ENCODE measurements at places on chromosomes 16 and 17. TPM values are rescaled to one million over a fixed set of nuclear protein-coding genes. Genes with fewer than 3 reads are reported as not detected.

The TNFRSF12A gene
- 196 TPM for total RNA-seq

The CA7 gene
- not detected for total RNA-seq

The SLC13A2 gene
- not detected for total RNA-seq

The ARL5C gene
- total RNA-seq = not detected

The C16orf95 gene
- 5.4 TPM for total RNA-seq

The CD7 gene
- under 0.01 TPM for total RNA-seq

The CRISPLD2 gene
- 37.0 TPM for total RNA-seq

The SSTR5 gene
- not detected for total RNA-seq

The TMEM98 gene
- 190 TPM for total RNA-seq

The MFAP4 gene
- 137 TPM for total RNA-seq

The ADCY9 gene
- total RNA-seq = 37.0 TPM

The HS3ST3A1 gene
- total RNA-seq = 28.5 TPM

The ITPRIPL2 gene
- total RNA-seq = 42.1 TPM

The LRRC75A gene
- total RNA-seq = 3.1 TPM

The SCIMP gene
- not detected for total RNA-seq

The TMEM114 gene
- total RNA-seq = not detected

The C16orf82 gene
- total RNA-seq = not detected

The CHAD gene
- not detected for total RNA-seq

The RNF43 gene
- under 0.01 TPM for total RNA-seq

The ST6GALNAC2 gene
- total RNA-seq = 1.0 TPM

The TMEM92 gene
- total RNA-seq = not detected

The KRT33A gene
- total RNA-seq = not detected

The TBC1D3K gene
- not detected for total RNA-seq

The KSR1 gene
- total RNA-seq = 10.1 TPM

The STH gene
- total RNA-seq = not detected

The ETV4 gene
- total RNA-seq = 0.51 TPM

The DNAH9 gene
- not detected for total RNA-seq

The ZP2 gene
- total RNA-seq = not detected

The KRT37 gene
- not detected for total RNA-seq

The SHISA6 gene
- not detected for total RNA-seq

The MILR1 gene
- total RNA-seq = 4.4 TPM

The FGF11 gene
- 0.33 TPM for total RNA-seq

The OR1F1 gene
- not detected for total RNA-seq

The MAP2K6 gene
- total RNA-seq = 18.2 TPM

The KCNJ16 gene
- not detected for total RNA-seq

The LCAT gene
- total RNA-seq = 3.3 TPM

The RSAD1 gene
- 28.4 TPM for total RNA-seq

The BEAN1 gene
- total RNA-seq = not detected

The GNGT2 gene
- not detected for total RNA-seq

The KRTAP4-3 gene
- total RNA-seq = not detected

The ABCC12 gene
- total RNA-seq = not detected

The PHOSPHO1 gene
- 0.17 TPM for total RNA-seq

The SPATA22 gene
- total RNA-seq = 0.17 TPM

The SLC43A2 gene
- total RNA-seq = 2.3 TPM

The RHOT2 gene
- total RNA-seq = 27.7 TPM

The AOC3 gene
- total RNA-seq = 0.26 TPM

All from fibroblast of lung (primary cell).